ENCODE measurements at places on chromosomes 7 and 10. TPM values are rescaled to one million over a fixed set of nuclear protein-coding genes. Genes with fewer than 3 reads are reported as not detected.

ZNF853 gene
- 9.3 TPM for total RNA-seq

PNLIPRP2 gene
- 0.24 TPM for total RNA-seq

GRCh38 chr7:151520419-151521261 is 945 bp upstream of the RHEB start:
- peak overlapping the region; percentile 27 for H3K4me3 ChIP-seq
- H3K27me3 ChIP-seq: no peaks in the 10 kb centered on the region
- peak; percentile 48 for DNase-seq
- H3K27ac ChIP-seq: no peak overlapping the region
- no peaks in the 10 kb centered on the region for H3K4me1 ChIP-seq

DNA sequence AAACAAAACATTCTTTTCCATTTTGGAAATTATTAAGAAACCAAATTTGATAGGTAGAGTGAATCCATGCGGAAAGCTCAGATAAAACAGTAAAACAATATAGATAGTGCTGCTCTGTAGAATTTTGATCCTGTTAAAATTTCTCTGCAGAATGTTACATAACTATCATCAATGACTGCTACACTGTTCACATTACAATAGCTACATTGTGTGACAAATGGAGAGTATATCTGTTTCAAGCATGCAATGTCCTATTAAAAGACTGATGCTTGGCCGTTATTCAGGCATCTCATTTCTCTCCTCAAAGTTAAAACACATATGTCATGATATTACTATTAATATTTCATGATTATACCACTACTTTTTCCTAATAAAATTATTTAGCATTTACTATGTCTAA is 14.7 kb upstream of the TMEM106B start:
- H3K4me3 ChIP-seq: no peak overlapping the region
- peaks cover 6% of the 10 kb centered on the region for H3K4me1 ChIP-seq
- H3K36me3 ChIP-seq: no peaks in the 10 kb centered on the region
- H3K27me3 ChIP-seq: no peaks in the 10 kb centered on the region
- DNase-seq: no peak

DNA sequence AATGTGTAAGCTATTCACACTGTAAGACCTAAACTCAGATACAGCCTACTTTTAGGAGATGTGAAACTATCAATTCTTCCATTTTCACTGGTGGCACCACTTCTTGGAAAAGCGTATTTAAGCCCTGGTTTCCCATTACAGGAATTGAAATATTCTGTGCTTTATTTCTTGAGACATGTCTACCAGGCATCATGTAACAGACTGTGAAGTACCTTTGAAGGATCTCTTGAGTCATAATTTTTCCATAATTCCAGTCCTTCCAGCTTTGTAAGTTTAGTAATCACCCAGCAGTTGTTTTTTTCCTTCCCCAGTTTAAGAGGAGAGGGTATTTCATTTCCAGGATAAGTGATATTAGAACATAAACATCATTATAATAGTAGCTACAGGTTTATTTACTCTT is 186.0 kb upstream of the PRPS1L1 start:
- no peak for DNase-seq
- no peaks in the 10 kb centered on the region for H3K27me3 ChIP-seq
- H3K4me3 ChIP-seq: no peak overlapping the region
- H3K27ac ChIP-seq: no peak overlapping the region

Data from H9 (cell line).